Retina (tissue), 1 donor: ENCODE measurements at places on chromosomes 6 and 20.
A peak's percentile ranks its signal among the peaks of the same experiment; 100 is the strongest.

DNA sequence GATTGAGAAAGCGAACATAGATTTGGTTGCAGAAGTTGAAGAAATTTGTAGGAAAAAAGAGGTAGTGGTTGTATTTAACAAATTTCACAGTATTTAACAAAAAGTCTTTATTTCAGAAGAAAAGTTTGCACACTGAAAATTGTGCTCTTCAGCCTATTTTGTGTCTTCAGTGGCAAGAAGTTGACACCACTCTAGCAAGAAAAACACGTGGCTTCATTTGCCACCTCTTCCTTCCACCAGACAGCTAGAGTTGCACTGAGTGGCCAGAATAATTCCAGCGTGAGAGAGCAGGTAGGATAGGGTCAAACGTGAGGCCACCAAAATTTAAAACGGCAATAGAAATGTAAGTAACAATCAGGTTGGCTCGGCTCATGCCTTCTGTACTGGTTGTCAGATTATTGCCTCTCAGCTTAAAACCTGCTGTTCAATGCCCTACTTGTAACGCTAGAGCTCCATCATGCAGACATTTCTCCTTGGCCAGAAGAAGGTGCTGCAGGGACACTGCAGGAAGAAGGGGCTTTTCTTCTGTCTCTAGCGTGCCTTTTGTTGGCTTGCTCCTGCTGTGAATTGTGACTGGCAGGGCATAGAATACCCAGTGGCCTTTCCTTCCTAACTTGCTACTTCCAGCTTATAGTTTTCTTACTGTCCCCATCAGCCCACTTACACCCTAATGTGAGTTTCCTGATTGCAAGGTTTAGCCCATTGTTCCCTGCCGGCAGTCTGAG lies 12.1 kb downstream of the TRAPPC3L start:
- peak; percentile 42 for DNase-seq

- no peak for DNase-seq
Measured at GRCh38 chr6:158960026-158960425, 40.0 kb downstream of the RSPH3 start.

GRCh38 chr6:100664274-100665040 lies 199.7 kb upstream of the SIM1 start:
- DNase-seq = no peak

- DNase-seq = peak; percentile 71
Measured at GRCh38 chr6:165231581-165232561, 77.5 kb downstream of the C6orf118 start.

DNA sequence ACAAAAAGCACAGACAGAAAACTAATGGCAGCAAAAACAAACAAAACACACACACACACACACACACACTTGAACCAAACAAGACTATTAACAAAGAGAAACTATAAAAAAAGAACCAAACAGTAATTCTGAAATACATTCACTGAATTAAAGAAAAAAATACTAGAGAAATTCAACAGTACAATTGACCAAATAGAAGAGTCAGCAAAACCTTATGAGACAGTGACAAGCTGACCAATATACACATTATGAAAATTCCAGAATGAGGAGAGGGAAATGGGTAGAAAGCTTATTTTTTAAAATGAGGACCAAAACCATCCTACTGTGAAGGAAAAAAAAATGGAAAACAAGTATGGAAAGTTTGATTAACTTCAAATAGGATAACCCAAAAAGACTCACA lies 212.2 kb upstream of the BTBD3 start:
- no peak for DNase-seq

GRCh38 chr6:35141007-35141655 lies at the start of gene TCP11:
Gene TCP11 (minus strand): TSS chr6:35141339. CDS start chr6:35140870, 469 bp downstream.
- peak; percentile 85 for DNase-seq

- no peak for DNase-seq
Measured at GRCh38 chr20:4305091-4305490, 289.7 kb upstream of the RNF24 start.

GRCh38 chr6:41784581-41785171 lies 2.8 kb upstream of the TOMM6 start:
- DNase-seq = no peak

DNA sequence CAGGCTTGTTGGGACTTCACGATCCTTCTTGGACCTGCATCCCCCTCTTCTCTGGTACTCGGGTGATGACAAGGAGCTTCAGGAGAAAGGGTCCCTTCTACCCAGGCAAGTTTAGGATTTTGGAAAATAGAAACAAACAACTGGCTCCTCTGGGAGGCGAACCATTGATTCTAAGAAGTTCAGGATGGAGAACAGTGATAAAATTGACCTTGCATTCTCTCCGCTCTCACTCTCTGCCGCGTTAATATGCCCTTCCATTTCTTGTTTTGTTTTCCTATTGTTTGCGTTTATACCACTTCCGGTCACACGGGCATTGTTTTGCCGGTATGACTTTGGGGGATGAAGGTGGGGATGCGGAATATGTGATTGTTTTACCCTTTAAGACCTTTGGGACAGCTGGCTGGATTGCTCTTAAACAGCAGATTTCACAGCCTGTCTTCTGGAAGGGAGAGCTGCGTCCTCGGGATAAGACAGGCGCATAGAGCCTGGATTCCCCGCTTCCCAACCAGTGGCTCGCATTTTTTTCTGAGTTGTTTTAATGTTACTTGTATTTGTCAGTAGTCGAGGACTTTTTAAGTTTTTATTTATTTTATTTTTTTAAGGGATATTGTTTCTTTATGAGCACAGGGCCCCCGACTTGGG lies 144.3 kb upstream of the ZNF184 start:
- peak; percentile 63 for DNase-seq

- no peak for DNase-seq
Measured at GRCh38 chr6:33748841-33749240, 2.1 kb upstream of the IP6K3 start.

GRCh38 chr20:52217689-52218395 lies 26.3 kb upstream of the ZFP64 start:
- no peak for DNase-seq

DNA sequence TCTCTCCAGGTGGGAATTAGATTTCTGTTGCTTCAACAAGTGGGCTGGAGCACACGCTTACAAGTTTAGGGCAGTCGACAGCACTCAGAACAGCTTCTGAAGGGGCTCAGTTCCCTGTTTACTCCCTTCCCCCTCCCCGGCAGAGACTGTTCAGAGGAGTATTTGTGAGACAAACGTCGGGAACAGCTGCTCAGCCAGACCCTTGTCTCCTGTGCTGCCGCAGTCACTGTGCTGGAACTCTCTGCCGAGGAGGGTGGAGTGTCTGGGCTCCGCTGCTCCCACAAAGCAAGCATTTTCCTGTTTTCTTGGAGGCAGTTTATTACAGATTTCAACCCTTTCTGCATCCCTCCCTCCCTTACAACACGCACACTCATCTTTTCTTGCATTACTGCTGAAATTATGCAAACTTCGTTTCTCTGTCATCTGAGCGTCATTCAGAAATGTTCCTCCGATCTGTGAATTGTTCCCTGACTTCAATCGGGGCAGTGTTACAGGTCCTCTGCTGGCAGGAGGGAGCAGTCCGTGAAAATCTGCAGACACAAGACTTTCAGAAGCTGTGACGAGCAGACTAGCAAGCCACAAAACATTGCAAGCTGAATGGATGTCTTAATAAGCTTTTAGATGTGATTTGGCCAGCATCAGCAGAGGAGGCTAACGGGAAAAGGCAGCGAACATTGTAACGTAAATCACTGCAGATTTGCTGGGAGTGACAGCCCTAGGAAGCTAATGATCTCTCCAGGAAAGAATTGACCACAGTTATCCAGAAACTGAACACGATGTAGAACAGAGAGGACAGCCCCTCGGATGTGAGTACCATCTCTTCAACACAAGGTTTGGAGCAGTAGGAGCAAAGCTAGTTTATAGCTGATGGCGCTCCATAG lies 76.2 kb downstream of the LYRM2 start:
- DNase-seq = peak; percentile 73

GRCh38 chr6:80940571-80940970 lies 811.9 kb downstream of the TENT5A start:
- DNase-seq = no peak

DNA sequence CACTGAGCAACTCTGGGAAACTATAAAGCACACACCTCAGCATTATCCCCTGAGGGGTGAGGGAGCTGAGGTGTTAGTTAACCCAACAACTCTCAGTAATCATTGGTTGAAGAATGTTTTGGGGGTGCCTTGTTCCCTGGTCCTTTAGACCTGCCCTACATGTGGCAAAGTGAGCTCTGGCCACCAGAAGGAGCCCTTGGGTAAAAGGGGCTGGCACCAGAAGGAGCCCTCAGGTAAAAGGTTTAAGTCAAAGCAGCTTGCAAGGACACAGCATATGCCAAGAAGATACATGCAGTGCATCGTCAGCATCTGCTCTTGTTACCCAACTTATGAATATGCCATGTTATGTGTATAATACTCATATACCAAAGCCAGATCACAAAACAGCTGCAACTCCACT lies 1081.7 kb downstream of the KIF16B start:
- DNase-seq = no peak

GRCh38 chr6:144250276-144250675 lies 34.9 kb upstream of the UTRN start:
- DNase-seq = no peak

DNA sequence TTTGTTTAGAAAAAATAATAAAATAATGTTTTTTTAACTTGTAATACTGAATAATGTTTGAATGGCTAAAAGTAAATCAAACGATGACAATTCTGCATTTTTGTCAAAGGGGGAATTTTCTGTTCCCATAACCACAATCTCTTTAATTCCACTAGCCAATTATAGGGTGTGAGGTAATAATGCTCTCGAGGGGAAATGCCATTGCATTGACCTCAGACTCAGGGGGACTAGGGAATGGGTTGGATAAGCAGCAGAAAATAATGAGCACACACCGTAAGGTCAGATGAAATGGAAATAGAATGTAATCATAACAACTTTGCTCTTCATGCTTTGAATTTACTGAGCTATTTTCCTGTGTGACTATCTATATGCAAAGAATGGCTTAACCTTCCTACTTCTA lies 584.7 kb downstream of the RFPL4B start:
- DNase-seq = no peak

DNA sequence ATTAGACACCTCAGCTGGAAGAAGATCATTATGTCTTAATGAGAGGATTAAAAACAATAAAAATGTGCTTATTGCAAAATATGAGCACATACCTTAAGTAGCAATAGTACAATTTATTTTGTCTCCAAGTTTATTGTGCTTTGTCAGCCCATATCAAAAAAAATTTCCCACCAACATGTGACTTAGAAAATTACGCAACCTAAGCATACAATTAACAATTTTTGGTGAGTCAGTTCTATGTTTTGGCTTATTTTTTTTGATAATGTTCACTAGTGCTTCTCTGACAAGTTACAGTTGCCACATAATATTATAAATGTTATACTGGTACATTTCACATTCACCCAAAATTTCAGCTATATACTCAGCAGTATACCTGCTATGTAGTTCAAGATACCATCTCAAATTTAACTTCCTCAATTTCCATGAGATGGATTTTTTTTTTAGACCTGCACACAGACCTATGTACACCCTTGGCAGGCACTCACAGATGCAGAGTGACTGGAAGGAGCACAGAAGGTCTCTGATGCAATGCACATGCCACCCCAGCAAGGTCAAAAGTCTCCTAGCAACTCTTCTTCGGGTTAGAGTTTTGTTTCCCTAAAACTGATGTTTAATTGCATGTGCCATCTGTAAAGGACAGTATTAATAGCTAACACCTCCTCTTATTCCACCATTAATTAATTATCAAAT lies 112.4 kb downstream of the PRKN start:
- DNase-seq = no peak
